Fibroblast of skin of abdomen (primary cell): ENCODE measurements at places on chromosomes 2 and 18.

DNA sequence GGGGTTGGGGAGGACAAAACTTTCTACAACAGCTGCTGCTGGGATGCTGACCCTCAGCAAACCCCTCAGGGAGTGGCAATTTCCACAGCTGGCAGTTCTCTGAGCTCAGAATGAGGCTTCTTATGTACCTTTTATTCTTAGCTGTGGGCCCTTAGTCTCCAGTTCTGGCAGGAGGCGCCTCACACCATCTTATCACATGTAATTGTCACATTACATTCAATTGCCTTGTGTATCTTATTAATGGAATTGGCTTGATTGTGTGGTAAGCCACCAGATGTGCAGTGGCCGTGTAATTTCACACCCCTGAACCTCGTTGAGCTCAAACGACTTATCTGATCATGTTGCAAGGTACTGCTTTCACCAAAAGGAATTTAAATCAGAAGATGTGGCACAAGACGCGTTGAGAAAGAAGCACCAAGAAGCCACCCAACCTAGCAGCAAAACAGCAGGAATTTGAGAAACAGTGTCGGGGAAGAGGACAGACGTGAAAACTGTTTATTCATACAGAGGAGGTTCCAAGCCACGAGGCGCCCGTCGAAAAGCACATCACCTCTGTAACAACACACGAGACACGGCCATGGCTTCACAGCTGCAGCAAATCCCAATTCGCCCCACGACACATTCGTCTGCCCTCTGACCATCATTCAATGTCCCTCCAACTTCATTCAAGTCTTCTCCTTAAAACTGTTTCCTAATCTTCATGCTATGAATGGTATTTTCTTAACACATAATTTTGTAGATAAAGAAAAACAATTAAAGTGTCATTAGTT lies 53.6 kb upstream of the LPIN2 start:
- DNase-seq: no peak

DNA sequence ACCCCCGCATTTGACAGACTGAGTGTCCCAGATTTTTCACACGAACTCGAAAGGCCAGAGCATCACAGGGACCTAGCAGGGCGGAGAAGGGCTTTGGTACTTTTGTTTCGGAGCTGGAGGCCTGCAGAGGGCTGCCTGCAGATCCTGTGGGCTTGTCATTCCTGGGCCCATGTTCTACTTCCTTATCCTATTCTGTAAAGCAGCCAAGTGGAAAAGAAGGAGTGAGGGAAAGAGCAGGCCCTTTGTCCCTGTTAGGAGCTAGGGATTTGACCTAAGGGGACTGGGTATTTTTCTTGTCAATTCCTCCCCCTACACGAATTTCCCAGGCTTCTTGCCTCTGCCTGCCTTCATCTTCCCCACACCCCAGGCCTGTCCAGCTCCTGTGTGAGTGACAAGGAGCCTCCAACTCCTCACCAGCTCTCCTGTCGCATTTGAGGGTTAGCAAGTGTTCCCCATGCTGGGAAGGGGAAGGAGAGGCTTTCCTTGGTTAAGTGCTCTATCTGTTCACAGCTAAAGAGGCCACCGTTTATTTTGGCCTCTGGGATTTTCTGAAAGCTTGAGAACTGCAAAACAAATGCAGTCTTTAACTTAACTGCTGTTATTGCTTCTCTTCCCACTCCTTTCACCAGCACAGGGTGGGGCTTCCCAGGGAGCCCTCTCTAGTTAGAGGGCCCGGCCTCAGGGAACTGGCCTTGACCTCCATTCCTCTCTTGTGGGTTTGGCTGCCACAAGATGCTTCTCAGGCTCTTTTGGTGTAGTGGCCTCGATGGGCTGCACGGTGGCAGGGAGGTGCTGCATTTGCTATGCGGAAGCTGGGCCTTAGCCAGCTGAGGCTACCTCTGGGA lies 61.2 kb downstream of the SGPP2 start:
- no peak for DNase-seq

- DNase-seq: no peak
Observed at GRCh38 chr2:230984393-230985220, 11.3 kb upstream of the SPATA3 start.

GRCh38 chr2:208062961-208063360 lies 37.6 kb upstream of the PLEKHM3 start:
- no peak for DNase-seq

DNA sequence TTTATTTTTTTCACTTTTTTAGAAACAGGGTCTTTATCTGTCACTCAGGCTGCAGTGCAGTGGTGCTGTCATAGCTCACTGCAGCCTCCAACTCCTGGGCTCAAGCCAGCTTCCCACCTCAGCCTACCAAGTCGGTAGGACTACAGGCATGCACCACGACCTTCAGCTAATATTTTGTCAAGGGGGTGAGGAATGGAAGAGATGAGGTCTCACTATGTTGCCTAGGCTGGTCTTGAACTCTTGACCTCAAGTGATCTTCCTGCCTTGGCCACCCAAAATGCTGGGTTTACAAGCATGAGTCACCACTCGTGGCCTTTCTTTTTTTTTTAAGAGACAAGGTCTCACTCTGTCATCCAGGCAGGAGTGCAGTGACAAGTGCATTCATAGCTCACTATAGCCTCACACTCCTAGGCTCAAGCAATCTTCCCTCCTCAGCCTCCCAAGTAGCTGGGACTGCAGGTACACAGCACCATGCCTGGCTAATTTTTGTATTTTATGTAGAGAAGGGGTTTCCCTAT lies 13.4 kb downstream of the PPP1R7 start:
- no peak for DNase-seq

- DNase-seq: no peak
Observed at GRCh38 chr2:13714466-13714865, 918.1 kb upstream of the LRATD1 start.

- DNase-seq: no peak
Observed at GRCh38 chr2:108404784-108405397, 27.1 kb downstream of the SULT1C4 start.

DNA sequence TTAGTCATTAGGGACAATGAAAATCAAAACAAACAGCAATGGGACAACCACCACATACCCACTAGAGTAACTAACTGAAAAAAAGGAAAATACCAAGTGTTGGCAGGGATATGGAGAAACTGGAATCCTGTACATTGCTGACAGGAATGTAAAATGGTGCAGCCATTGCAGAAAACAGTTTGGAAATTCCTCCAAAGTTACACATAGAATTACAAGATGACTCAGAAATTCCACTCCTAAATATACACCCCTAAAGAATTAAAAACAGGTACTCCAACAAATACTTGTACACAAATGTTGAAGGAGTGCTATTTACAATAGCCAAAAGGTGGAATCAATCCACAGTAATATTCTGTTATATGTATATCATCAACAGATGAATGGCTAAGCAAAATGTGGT lies 110.9 kb downstream of the ROCK1 start:
- peak; percentile 43 for DNase-seq

DNA sequence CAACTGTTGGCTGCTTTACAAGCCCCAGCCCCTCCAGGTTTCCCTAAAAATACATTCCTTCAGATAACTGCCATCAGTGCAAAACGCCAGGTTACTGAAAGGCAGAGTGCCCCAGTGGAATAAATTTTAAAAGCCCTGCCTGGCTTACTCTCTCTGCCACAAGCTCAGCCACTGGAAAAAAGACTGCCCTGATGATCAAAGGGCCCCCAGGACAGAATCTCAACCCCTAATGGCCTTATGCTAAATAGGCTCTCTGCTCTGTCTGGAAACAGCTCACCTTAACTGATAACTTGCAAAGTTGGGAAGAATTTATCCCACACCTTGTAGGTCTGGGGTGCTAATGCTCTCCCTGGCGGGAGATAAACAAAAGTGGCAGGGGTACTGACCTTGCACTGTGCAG lies 33.9 kb downstream of the CFAP53 start:
- no peak for DNase-seq

DNA sequence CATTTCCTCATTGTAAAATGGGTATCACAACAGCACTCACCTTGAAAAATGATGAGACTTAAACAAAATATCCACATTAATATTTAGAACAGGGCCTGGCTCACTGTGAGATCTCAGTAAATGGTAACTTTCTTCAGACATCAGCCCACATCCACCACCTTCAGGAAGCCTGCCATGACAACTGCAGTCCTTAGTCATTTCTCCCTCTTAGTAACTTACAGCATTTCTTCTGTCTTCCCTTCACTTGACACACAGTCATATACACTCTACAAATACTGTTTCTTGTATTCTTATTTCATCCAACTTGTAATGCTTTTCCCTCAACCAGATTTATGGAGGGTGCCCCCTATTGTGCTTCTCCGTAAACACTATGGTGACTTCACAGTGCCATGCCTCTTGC lies 263.0 kb downstream of the ZNF516 start:
- no peak for DNase-seq

DNA sequence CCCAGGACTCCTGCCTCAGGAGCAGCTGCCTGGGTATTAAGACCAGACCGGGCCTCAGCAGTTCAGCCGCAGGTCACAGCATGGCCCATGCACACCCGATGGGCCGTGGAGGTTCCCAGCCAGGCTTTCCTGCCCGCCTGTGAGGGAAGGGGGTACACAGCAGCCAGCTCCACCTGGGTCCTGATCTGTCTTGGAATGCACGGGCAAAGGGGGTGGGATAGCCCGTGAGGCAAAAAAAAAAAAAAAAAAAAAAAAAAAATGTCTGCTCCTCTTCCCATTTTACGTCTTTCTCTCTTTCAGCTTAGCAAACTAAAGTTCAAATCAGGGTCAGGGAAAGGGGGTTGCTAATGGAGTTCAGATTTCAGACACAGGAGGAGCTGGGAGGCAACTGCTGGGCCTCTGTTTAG lies 385.2 kb downstream of the TNS1 start:
- peak; percentile 45 for DNase-seq

GRCh38 chr2:11535899-11536344 lies 2.1 kb downstream of the GREB1 start:
- no peak for DNase-seq
